ENCODE measurements at places on chromosomes 13 and 19. TPM values are rescaled to one million over a fixed set of nuclear protein-coding genes. Genes with fewer than 3 reads are reported as not detected.

The CD79A gene
- polyA plus RNA-seq, result 1.7 TPM

The ANKRD24 gene
- polyA plus RNA-seq, result 0.79 TPM

DNA sequence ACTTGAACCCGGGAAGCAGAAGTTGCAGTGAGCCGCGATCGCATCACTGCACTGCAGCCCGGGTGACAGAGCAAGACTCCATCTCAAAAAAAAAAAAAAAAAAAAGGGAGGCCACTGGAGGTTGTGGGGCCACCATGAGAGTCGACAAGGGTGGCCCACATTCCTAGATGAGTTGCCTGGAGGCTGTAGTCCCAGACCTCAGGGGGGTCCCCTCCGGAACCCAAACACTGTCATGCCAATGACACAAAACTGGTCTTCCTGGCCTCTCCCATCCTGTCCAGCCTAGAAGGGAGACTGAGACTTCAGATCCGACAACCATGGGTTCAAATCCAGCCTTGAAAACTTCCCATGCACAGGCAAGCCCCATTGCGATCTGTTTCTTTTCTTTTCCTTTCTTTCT is 14.7 kb downstream of the SPC24 start:
- no peak for DNase-seq

The ZNF492 gene
- 3.4 TPM for polyA plus RNA-seq

DNA sequence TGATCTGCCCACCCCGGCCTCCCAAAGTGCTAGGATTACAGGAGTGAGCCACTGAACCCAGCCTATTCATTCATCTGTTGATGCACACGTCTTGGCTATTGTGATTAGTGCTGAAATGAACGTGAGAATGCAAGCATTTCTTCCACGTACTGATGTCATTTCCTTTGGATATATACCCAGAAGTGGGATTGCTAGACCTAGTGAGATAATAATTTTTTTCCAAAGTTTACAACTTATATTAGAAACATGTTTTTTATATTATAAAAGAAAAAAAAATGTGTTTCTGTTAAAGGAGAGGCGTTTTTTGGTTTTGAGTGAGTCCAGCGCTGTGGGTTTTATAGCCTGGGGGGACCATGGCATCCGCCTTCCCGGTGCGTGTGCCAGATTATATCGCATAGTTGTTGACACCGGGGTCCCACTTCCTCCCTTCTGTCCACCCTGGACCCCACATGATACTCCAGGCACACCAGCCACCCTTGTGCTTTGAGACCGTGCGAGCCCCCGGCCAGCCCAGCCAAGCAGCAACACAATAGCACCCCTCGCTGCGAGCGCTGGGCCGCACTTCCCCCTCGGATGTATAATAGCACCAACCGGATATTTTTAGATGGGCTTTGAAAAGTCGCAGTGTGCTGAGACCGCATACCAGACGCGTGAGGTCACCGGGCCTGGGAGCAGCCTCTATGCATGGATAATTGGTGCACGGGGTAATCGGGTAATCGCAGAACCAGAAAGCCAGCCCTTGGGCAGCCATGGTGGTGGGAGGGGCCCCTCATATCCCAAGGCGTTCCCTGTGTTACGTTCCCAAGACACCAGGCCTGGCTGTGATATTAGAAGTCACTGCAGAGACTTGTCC is 59.6 kb downstream of the MYO9B start:
- DNase-seq, result peak; percentile 91

DNA sequence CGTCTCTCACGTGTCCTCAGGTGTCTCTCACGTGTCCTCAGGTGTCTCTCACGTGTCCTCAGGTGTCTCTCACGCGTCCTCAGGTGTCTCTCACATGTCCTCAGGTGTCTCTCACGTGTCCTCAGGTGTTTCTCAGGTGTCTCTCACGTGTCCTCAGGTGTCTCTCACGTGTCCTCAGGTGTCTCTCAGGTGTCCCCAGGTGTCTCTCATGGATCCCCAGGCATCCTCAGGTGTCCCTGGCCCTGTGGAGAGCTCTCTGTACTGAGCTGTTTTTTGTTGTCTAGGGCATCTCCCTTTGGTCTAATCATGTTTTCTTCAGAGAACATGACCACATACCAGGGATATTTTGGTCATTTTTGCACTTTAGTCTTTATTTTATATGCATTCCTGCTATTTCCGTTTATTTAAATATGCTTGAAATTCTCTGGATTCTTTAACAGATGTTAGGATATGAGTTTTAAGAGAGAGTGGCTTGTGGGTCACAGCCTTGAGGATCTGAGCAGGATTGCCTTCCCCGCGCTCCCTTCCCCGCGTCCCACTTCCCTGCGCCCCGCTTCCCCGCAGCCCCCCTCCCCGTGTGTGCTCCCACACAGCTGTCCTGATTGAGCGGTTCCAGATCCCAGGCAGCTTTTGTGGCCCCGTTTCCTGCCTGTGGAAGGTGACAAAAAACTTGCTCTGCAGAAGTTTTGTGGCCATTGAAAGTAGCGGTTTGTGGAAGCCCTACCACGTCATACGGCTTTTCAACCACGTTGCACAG is 31.9 kb downstream of the ATP4B start:
- DNase-seq, result no peak

The PALM3 gene
- polyA plus RNA-seq, result 31.4 TPM

DNA sequence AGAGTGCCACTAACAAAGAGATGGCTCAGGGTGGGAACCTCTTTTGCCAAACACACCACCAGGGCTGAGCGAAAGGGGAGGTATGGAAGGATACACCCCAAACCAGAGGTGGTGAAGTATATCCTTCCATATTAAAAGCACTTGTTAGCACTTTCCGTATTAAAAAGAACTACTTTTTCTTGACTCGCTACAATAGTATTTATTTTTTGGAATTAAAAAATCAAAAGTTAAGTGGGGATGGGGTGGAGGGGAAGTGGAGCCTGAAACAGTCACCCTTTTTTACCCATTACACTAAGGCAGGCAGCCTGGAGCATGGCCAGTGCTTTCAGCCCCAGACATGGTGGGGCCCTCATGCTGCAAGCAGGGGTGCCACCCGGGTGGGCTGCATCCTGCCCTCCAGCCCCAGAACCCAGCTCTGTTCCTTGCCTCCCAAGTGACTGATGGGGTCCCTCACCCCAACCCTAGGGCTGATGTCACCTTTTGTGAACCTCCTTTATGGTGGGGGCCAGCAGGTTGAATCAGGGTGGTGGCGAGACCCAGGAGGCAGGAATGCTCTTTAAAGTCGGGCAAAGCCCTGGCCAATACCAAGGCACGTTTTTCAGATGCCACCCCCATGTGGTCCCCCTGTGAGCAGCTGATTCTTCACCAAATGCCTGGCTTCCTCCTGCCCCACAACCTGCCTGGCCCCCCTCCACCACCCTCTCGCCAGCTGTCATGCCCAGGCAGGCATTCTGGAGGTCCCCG is 31.0 kb downstream of the LYL1 start:
- DNase-seq, result no peak

DNA sequence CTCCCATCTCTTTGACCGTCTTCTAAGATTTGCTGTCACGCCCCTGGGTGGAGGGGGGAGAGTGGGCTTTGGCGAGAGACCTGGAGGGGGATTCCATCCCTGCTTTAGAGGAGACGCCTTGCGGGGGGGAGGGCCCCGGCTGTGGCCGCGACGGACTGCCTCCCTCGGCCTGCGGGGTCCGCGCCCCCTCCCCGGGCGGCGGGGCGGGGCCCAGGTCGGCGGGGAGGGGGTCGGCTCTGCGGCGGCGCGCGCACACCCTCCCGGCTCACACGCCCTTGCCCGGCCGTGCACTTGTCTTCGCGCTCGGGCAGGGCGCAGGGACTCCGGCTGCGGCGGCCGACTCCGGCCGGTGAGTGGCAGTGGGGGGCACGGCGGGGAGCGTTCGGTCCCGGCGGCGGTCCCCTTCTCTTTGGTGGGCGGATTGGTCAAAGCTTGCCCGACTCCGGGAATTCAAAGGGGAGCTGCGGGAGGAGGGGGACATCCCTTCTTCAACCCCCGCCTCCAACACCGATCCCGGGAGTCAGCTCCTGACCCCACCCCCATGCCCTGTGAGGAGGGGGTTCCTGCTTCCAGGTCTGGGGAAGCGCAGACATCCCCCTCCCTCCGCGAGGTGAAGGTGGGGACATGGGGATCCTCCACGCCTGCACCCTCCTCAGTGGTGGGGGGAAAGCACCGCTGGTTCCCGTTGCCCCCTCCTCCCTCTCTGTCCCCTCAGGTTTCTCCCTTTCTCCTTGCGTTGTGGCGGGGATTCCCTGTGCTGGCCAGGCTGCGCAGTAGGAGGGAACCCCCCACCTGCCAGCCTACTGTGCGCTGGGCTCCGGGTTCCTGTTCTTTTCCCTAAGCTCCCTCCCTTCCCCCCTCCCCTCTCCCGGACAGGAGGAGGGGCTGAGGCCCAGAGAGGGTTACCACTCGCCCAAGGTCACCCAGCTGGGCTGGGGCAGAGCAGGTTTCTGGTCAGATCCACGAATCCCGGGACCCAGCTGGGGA is 14.6 kb upstream of the KCNN1 start:
- DNase-seq, result no peak

DNA sequence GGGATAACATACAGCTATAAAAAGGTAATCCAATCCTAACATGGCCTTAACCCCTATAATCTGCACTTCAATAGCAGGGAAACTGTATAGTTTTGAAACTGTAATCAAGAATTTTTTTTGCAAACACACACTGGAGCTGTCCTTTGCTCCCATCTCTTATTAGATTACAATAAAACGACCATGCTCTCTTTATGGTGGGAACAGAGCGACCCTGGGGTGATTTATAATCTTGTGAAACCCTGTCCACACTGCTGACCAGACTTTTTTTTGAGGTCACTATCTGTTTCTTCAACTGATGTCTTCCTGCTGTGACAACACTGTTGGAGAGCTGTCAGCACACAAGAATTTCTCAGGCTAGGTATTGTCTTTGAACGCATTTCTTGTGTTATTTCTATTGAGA is 35.3 kb downstream of the DACH1 start:
- peak; percentile 50 for DNase-seq

GRCh38 chr13:81726037-81726726 is 1385.3 kb upstream of the SPRY2 start:
- DNase-seq, result no peak

- no peak for DNase-seq
Observed at GRCh38 chr13:45718063-45718462, 15.9 kb downstream of the CBY2 start.

DNA sequence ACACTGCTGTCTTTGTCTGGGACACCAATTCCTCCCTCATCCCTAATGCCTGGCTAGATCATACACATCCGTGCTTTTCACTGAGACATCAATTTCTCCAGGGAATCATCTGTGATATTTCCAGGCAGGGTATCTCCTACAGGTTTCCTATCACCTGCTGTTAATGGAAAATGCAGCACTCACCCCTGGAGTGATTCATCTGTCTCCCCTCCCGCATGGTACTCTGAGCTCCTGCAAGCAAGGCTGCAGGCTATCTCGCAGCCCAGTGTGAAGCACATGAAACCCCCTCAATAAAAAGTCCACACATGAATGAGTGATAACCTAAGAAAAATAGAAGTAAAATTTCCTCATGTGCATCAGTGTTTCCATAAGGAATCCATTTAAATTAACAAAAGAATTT is 38.5 kb downstream of the SERTM1 start:
- DNase-seq, result no peak

- no peak for DNase-seq
Observed at GRCh38 chr19:42441049-42441445, 1.7 kb downstream of the CXCL17 start.

- no peak for DNase-seq
Observed at GRCh38 chr19:43380008-43380407, 26.5 kb downstream of the CD177 start.

The CGB8 gene
- polyA plus RNA-seq, result not detected

DNA sequence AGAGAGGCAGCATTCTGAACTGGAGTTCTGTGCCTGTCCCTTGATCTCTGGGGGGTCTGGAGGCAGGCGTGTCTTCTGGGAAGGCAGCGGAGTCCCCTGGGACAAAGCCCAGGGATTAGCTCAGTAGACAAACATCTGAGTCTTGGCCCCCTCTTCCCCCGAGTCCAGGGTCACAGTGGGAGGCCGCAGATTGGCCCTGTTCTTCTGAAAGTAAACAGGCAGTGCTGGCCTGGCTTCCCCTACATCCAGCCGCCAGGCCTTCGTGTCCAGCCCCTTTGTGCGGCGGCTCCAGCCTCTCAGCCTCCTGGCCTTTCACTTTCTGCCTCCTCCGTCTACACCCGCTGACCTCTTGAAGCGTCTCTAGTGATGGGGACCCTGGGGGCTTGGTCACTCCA is 989 bp downstream of the NFILZ start:
- no peak for DNase-seq

DNA sequence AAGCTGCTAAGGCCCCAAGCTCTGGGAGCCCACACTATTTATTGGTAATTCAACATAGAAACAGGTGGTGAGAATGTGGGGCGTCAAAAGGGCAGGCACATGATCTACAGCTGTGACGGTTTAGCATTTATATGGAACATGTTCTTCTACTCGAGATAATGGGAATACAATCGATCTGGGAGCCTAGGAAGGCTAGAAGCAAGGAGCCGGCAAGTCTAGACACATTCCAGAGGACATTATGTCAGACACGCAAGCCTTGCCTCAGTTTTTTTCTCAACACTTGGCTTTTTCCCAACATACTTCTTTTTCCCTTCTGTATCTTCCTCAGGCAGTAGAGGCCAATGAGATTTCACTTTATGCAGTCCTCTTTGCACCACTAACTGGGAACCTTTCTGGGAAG is 315.7 kb upstream of the SLITRK5 start:
- no peak for DNase-seq

DNA sequence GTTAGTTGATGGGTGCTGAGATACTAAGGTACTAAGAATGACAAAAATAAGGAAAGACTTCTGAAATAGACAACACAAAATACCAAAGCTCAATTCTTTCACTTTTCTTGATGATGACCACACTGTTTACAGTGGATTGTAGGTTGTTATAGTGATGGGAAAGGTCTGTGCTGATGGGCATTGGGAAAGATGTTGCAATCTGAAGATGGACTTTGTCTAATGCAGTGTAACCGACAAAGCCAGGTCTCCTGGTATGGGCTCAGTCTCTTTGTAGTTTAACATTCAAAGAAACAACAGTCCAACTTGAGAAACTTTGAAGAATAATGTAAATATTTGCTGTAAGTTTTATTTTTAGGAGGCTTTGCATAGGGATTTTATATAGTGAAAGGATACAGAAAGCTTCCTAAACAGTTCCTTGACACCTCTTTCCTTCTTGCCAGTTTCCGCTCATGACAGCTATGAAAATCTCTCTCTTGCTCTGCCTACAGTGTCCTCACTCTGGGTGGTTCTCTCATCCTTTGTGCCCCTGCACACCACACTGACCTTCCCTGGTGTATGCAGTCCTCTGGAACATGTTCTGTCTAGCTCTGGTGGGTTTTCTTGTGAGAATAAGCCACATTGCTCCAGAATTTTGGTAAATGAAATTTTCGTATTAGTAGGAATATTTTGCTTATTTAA is 172.2 kb downstream of the KCNRG start:
- DNase-seq, result no peak

GRCh38 chr19:18173572-18174288 is at the start of gene IFI30:
Gene IFI30 (plus strand): TSS chr19:18173813. CDS start chr19:18173842, 29 bp downstream.
- no peak for DNase-seq

The HSD17B14 gene
- polyA plus RNA-seq, result 37.1 TPM

Measured in renal cortex interstitium (tissue), 15 donors.